ENCODE measurements at places on chromosomes 1 and 21. TPM values are rescaled to one million over a fixed set of nuclear protein-coding genes. Genes with fewer than 3 reads are reported as not detected.
A peak's percentile ranks its signal among the peaks of the same experiment; 100 is the strongest.

The C1orf116 gene
- total RNA-seq: not detected

The PTPRC gene
- total RNA-seq: under 0.01 TPM

The FAAP20 gene
- 18.6 TPM for total RNA-seq

The CXADR gene
- total RNA-seq: 0.36 TPM

The DEGS1 gene
- total RNA-seq: 87.2 TPM

The S100A8 gene
- not detected for total RNA-seq

The MSH4 gene
- under 0.01 TPM for total RNA-seq

The NBL1 gene
- total RNA-seq: 114 TPM

- no peaks in the 10 kb centered on the region for H3K36me3 ChIP-seq
- H3K4me1 ChIP-seq: no peaks in the 10 kb centered on the region
- H3K27me3 ChIP-seq: no peaks in the 10 kb centered on the region
- no peak overlapping the region for H3K27ac ChIP-seq
Measured at GRCh38 chr1:160789051-160789701, 6.8 kb upstream of the LY9 start.

- peak overlapping the region; percentile 24 for H3K4me3 ChIP-seq
- H3K27ac ChIP-seq: no peak overlapping the region
- no peaks in the 10 kb centered on the region for H3K36me3 ChIP-seq
Measured at GRCh38 chr1:117534995-117535467, 70.8 kb upstream of the TENT5C start.

GRCh38 chr1:3522564-3523265 is 68.2 kb downstream of the ARHGEF16 start:
- H3K27ac ChIP-seq: no peak overlapping the region
- peak; percentile 99 for DNase-seq
- H3K4me3 ChIP-seq: no peak overlapping the region
- H3K4me1 ChIP-seq: no peaks in the 10 kb centered on the region
- peaks cover 6% of the 10 kb centered on the region for H3K36me3 ChIP-seq
- H3K27me3 ChIP-seq: no peaks in the 10 kb centered on the region

- no peak overlapping the region for H3K4me3 ChIP-seq
- H3K27ac ChIP-seq: no peak overlapping the region
- H3K27me3 ChIP-seq: peaks cover 5% of the 10 kb centered on the region
- DNase-seq: peak; percentile 96
- peaks cover 4% of the 10 kb centered on the region for H3K4me1 ChIP-seq
Measured at GRCh38 chr21:43306911-43307676, 119.8 kb downstream of the SIK1 start.

GRCh38 chr1:47024141-47024801 is 802 bp downstream of the CYP4X1 start:
- no peak for DNase-seq
- no peaks in the 10 kb centered on the region for H3K4me1 ChIP-seq
- no peaks in the 10 kb centered on the region for H3K36me3 ChIP-seq
- H3K27ac ChIP-seq: no peak overlapping the region
- no peaks in the 10 kb centered on the region for H3K27me3 ChIP-seq

GRCh38 chr1:3333903-3334302 is 120.6 kb upstream of the ARHGEF16 start:
- H3K4me1 ChIP-seq: no peaks in the 10 kb centered on the region
- no peak overlapping the region for H3K27ac ChIP-seq
- no peaks in the 10 kb centered on the region for H3K27me3 ChIP-seq
- DNase-seq: no peak

- peak; percentile 5 for DNase-seq
- H3K4me1 ChIP-seq: peaks cover 35% of the 10 kb centered on the region
- peak overlapping the region; percentile 45 for H3K27ac ChIP-seq
- no peaks in the 10 kb centered on the region for H3K27me3 ChIP-seq
Measured at GRCh38 chr21:31289702-31290101, 54.4 kb downstream of the TIAM1 start.

- H3K36me3 ChIP-seq: peaks cover 30% of the 10 kb centered on the region
- no peak overlapping the region for H3K27ac ChIP-seq
- H3K4me1 ChIP-seq: no peaks in the 10 kb centered on the region
- no peak overlapping the region for H3K4me3 ChIP-seq
Measured at GRCh38 chr1:167997037-167997575, 60.2 kb upstream of the MPC2 start.

Measured in osteoblast (primary cell).